ENCODE measurements at places on chromosomes 1 and 21.

GRCh38 chr1:58699011-58699762 is 675 bp downstream of the MYSM1 start:
- no peak for DNase-seq

- DNase-seq = no peak
Measured at GRCh38 chr1:79531790-79532189, 525.3 kb upstream of the ADGRL4 start.

- DNase-seq = no peak
Measured at GRCh38 chr1:29709704-29710280, 473.5 kb downstream of the PTPRU start.

- DNase-seq = no peak
Measured at GRCh38 chr1:210437111-210437510, 108.4 kb downstream of the HHAT start.

GRCh38 chr1:46948629-46949416 is 7.5 kb upstream of the CYP4A11 start:
- DNase-seq = no peak

DNA sequence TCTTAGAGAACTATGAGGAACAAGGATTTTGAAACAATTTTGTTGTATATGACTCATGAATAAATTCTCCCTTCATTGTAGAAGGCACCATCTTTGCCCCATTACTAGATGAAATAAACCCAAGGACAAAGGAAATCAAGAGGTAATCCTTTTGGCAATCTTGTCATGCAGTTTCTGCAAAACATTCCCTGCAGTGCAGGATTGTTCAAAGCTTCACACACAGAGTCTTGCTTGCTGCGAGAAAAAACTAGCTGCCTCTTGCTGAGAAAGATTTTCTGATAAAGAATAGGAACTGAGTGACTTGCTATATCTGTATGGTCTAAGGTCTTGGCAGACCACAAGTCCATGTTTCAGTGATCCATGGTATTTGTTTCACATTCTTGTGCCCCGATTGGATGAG is 657.4 kb upstream of the ADGRL4 start:
- no peak for DNase-seq

Data from GM12864 (cell line).